ENCODE measurements at places on chromosomes 6 and 20.

- H3K4me1 ChIP-seq = peaks cover 44% of the 10 kb centered on the region
- H3K27ac ChIP-seq = no peak overlapping the region
- no peaks in the 10 kb centered on the region for H3K36me3 ChIP-seq
- peak; percentile 20 for DNase-seq
- no peaks in the 10 kb centered on the region for H3K27me3 ChIP-seq
- H3K4me3 ChIP-seq = no peak overlapping the region
Observed at GRCh38 chr6:137827977-137828810, 38.9 kb upstream of the TNFAIP3 start.

DNA sequence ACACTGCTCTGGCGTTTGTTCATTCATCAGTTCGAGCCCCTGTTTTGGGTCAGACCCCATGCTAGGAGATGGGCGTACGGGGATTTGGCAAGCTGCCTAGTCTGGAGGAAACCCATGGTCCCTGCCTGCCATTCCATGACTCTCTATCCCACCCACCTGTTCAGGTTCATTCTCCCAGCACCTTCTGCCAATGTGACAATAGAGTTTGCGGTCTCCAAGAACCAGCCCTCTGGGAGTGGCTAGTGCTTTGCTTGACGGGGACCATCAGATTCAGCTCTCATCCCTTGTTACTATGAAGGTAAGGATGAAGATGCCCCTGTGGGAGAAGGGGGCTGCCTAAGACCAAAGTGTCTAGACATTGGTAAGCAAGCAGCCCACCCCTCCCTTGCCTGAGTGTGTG, 345.0 kb downstream of the PTPRT start:
- no peaks in the 10 kb centered on the region for H3K27me3 ChIP-seq
- no peak overlapping the region for H3K4me3 ChIP-seq
- DNase-seq = no peak
- no peaks in the 10 kb centered on the region for H3K36me3 ChIP-seq
- H3K4me1 ChIP-seq = no peaks in the 10 kb centered on the region

DNA sequence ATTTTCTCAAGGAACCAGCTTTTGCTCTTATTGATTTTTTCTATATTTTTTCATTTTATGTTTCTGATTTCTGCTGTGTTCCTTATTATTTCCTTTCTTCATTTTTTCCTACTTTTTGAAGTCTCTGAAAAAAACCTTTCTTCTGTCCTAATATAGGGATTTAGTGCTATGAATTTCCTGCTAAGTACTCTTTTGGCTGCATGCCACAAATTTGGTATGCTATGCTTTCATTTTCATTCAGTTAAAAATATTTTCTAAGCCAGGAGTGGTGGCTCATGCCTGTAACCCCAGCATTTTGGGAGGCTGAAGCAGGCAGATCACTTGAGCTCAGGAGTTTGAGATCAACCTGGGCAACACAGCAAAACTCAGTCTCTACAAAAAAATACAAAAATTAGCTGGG, 30.6 kb downstream of the SIRPD start:
- no peak overlapping the region for H3K27ac ChIP-seq
- H3K27me3 ChIP-seq = no peaks in the 10 kb centered on the region
- no peak overlapping the region for H3K4me3 ChIP-seq

GRCh38 chr6:30219244-30219643, 6.0 kb upstream of the TRIM26 start:
- H3K27ac ChIP-seq = no peak overlapping the region
- no peak for DNase-seq
- H3K4me1 ChIP-seq = peaks cover 4% of the 10 kb centered on the region
- H3K27me3 ChIP-seq = no peaks in the 10 kb centered on the region
- H3K36me3 ChIP-seq = no peaks in the 10 kb centered on the region
- H3K4me3 ChIP-seq = no peak overlapping the region

- H3K27me3 ChIP-seq = no peaks in the 10 kb centered on the region
- H3K36me3 ChIP-seq = no peaks in the 10 kb centered on the region
- peaks cover 31% of the 10 kb centered on the region for H3K4me1 ChIP-seq
- no peak for DNase-seq
- no peak overlapping the region for H3K4me3 ChIP-seq
Observed at GRCh38 chr6:134272374-134272773, 45.5 kb downstream of the SGK1 start.

- no peaks in the 10 kb centered on the region for H3K36me3 ChIP-seq
- H3K4me3 ChIP-seq = no peak overlapping the region
Observed at GRCh38 chr6:19714434-19715166, 122.6 kb upstream of the ID4 start.

- peaks cover 94% of the 10 kb centered on the region for H3K4me1 ChIP-seq
- H3K27me3 ChIP-seq = no peaks in the 10 kb centered on the region
- H3K4me3 ChIP-seq = no peak overlapping the region
- H3K36me3 ChIP-seq = peaks cover 87% of the 10 kb centered on the region
- no peak for DNase-seq
Observed at GRCh38 chr6:24864343-24864742, 65.6 kb upstream of the ARMH2 start.

- H3K27ac ChIP-seq = no peak overlapping the region
Observed at GRCh38 chr6:29516108-29516507, 28.4 kb upstream of the MAS1L start.

DNA sequence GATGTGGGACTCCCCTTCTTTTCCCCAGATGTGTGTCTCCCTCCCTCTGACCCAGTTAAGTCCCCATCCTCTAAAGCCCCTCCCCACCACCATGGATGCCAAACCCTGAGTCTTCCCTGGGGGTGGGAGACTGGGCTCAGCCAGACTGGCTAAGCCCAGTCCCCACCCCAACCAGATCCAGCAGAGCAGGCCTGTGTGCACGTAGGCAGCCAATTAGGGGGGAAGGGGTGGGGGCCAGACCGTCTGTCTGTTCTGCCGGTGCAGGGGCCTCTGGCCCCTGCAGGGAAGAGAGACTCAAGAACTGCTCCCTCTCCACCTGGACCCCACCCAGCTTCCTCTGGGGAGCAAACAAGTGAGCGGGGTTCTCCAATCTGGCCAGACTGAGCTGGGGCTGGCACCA, 605 bp downstream of the COX4I2 start:
- H3K27me3 ChIP-seq = peaks cover 9% of the 10 kb centered on the region
- no peaks in the 10 kb centered on the region for H3K36me3 ChIP-seq
- peaks cover 7% of the 10 kb centered on the region for H3K4me1 ChIP-seq
- DNase-seq = no peak

GRCh38 chr6:152338335-152339125, 298.6 kb downstream of the SYNE1 start:
- H3K4me1 ChIP-seq = no peaks in the 10 kb centered on the region
- H3K4me3 ChIP-seq = no peak overlapping the region
- H3K36me3 ChIP-seq = no peaks in the 10 kb centered on the region
- peak; percentile 71 for DNase-seq

DNA sequence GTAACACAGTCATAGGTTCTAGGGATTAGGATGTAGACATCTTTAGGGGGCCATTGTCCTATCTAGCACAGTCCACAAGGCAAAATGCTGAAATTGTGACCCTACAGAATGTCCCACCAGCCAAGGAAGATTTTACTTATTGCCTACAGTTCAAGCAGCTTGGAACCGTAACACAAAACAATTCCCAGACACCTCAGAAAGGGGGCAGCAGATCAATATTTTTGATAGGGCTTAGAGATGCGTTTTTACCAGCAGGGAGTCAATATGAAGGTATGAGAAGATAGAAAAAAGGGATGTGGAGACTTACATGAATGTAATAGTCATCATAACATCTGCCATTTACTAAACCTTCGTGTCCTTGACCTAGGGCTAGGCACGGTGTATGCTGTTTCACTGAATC, 81.0 kb downstream of the TMEM170B start:
- H3K36me3 ChIP-seq = no peaks in the 10 kb centered on the region
- H3K27ac ChIP-seq = no peak overlapping the region
- no peaks in the 10 kb centered on the region for H3K4me1 ChIP-seq
- H3K4me3 ChIP-seq = no peak overlapping the region
- no peaks in the 10 kb centered on the region for H3K27me3 ChIP-seq
- DNase-seq = no peak

GRCh38 chr6:130560231-130560630, 194.4 kb downstream of the TMEM200A start:
- H3K27me3 ChIP-seq = no peaks in the 10 kb centered on the region
- no peaks in the 10 kb centered on the region for H3K36me3 ChIP-seq
- no peak for DNase-seq
- no peak overlapping the region for H3K4me3 ChIP-seq
- no peak overlapping the region for H3K27ac ChIP-seq

DNA sequence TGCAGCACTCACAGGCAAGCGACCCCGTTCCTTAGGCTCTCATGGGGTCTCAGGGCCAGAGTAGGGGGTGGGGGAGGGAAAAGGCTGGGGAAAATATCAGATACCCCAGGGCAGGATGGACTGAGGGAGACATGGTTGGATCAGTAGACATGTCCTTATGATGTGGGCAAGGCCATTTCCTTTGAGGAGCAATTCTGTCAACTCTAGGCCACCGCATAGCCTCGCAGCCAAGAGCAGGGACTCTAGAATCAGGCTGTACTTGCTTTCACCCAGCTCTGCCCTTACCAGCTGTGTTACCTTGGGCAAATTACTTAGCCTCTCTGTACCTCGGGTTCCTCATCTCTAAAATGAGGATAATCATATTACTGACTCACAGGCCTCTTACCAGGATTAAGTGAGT, 2.2 kb upstream of the MAPK13 start:
- H3K27me3 ChIP-seq = no peaks in the 10 kb centered on the region
- H3K4me1 ChIP-seq = peaks cover 59% of the 10 kb centered on the region
- H3K36me3 ChIP-seq = peaks cover 3% of the 10 kb centered on the region
- no peak overlapping the region for H3K4me3 ChIP-seq
- no peak overlapping the region for H3K27ac ChIP-seq

DNA sequence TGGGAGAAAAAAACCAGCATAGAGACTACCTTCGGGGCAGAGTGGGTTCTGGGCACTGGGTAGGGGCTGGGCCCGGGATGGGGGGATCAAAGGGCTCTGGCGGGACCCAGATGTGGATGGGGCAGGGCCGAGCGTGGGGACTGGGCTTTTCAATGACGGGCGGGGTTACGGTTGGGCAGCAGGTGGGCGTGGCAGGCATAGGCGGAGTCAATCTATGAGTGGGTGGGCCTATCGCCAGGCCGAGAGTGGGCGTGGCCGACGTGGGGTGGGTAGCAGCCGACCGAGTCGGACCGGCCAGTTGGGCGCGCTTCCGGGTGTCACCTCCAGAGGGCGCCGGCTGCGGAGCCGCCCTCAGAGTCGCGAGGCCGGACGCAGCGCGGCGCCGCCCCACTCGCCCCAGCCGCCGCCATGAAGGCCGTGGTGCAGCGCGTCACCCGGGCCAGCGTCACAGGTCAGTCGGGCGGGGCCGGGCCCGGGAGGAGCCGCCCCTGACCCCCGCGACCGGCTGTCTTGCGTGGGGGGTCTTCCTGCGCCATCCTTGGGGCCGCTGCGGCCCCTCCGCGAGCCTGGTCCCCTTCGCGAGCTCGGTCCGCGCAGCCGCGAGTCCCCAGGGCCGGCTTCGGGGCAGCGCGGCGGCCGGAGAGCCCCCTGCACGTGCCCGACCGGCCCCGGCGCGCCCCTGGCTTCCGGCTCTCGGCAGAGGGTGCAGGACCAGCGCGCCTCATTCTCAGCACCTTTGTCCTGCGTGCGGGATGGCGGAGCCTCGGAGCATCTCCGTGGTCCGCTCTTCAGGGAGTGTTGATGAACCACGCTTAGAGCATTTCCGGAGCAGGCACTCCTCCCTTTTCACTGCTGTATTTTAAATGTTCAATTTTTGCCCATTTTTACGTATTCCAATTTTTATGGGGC, at the start of gene DTD1:
Gene DTD1, plus strand, starts transcription at position 390 of the 909 bp plus-strand sequence. Its CDS starts 19 bp downstream, at position 409.
- peak within 1 kb of the TSS; percentile 86 for H3K27ac ChIP-seq
- H3K4me3 ChIP-seq = peak within 1 kb of the TSS; percentile 70
- DNase-seq = peak; percentile 81
- no peaks in the 10 kb centered on the region for H3K27me3 ChIP-seq

DNA sequence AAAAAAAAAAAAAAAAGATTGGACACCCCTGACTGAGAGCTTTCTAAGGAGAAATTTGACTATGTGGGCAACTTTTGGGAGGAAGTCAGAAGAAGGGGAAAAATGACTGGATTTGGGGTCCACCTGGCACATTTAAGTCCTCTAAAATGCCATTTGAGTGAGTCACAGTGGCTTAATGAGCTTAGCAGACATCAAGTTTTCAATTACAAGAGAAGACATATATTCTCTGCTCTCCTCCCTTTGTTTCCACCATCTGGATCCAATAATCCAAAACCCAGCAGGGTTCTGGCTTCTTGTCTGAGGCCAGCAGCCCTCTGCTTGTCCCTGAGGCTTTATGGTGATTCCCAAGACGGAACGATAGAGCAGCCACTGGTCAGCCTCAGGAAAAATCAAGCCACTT, 6.9 kb downstream of the PI3 start:
- no peak for DNase-seq
- H3K36me3 ChIP-seq = no peaks in the 10 kb centered on the region
- no peaks in the 10 kb centered on the region for H3K27me3 ChIP-seq
- H3K4me3 ChIP-seq = no peak overlapping the region

DNA sequence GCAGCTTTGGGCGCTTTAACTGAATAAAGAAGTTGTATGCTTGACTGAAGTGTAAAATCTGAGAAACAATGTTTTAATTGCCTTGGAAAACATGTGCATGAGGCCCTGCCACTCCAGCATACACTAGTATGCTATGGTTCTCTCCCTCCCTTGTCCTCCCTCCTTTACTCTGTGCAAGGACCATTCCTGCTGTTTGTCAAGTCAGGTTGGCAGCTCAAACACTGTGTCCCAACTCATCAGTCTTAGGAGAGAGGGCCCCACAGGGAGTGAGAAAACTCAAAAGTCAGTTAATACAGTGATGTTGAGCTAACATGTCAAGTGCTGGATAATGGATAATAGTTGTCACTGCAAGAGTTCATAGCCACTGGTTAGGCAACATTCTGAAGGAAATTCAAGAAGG, 543.6 kb downstream of the GRIK2 start:
- no peak overlapping the region for H3K27ac ChIP-seq
- no peak for DNase-seq
- H3K4me1 ChIP-seq = no peaks in the 10 kb centered on the region
- no peak overlapping the region for H3K4me3 ChIP-seq

DNA sequence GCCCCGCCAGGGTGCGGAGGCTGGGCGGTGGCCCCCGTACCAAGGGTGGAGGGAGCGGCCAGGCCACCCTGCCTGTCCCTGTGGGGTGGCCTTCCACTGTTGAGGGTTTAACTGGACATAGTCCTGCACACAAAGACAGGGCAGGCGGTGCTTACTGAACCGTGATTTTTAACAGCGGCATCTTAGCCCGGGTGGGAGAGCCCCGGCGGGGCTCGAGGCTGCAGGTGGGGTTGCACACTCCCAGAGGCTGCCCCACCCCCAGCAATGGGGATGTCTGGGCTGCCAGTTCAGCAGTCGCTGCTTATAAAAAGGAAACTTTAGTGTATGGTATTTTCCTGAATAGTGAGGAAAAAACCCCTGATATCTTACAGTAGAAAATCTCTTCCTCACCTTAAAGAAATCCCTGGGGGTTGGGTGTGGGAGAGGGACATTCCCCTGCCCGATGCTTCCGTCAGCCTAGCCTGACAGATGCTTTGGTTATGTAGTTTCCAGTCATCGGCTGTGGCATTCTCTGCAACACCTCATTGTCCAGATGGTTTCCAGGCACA, 79.4 kb downstream of the IRF4 start:
- DNase-seq = no peak
- H3K27ac ChIP-seq = no peak overlapping the region
- peaks cover 24% of the 10 kb centered on the region for H3K4me1 ChIP-seq
- H3K36me3 ChIP-seq = no peaks in the 10 kb centered on the region
- H3K4me3 ChIP-seq = no peak overlapping the region

GRCh38 chr20:47244451-47244850, 112.0 kb downstream of the ZMYND8 start:
- no peaks in the 10 kb centered on the region for H3K27me3 ChIP-seq
- DNase-seq = no peak
- no peaks in the 10 kb centered on the region for H3K4me1 ChIP-seq
- no peak overlapping the region for H3K4me3 ChIP-seq
- no peak overlapping the region for H3K27ac ChIP-seq
- peaks cover 40% of the 10 kb centered on the region for H3K36me3 ChIP-seq

All from CD8-positive, alpha-beta memory T cell (primary cell).